Cortex of kidney (tissue), 1 donor: ENCODE measurements at places on chromosomes 3 and 15.

- no peak for DNase-seq
Measured at GRCh38 chr3:47428662-47429061, 47.1 kb downstream of the SCAP start.

DNA sequence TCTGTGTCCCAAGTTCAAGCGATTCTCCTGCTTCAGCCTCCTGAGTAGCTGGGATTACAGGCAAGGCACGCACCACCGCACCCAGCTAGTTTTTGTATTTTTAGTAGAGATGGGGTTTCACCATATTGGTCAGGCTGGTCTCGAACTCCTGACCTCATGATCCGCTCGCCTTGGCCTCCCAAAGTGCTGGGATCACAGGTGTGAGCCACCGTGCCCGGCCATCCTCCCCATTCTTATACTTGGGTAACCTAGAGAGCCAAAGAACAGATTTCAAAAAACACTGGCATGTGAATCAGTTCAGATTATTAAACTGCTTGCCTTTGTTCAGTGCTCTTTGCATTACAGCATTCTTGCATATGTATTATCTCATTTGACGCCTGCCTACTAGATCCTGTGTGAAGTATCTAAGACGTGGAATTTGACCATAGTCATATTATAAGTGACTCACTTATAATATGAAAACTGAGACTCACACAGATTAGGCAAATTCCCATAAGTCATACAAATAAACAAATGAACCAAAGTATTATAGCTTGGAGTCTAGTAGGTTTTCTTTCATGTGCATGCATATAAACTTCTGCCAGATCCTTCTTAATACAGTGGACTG lies 123.5 kb downstream of the UNC13C start:
- no peak for DNase-seq

GRCh38 chr3:184176377-184177330 lies 2.0 kb downstream of the AP2M1 start:
- DNase-seq: no peak

DNA sequence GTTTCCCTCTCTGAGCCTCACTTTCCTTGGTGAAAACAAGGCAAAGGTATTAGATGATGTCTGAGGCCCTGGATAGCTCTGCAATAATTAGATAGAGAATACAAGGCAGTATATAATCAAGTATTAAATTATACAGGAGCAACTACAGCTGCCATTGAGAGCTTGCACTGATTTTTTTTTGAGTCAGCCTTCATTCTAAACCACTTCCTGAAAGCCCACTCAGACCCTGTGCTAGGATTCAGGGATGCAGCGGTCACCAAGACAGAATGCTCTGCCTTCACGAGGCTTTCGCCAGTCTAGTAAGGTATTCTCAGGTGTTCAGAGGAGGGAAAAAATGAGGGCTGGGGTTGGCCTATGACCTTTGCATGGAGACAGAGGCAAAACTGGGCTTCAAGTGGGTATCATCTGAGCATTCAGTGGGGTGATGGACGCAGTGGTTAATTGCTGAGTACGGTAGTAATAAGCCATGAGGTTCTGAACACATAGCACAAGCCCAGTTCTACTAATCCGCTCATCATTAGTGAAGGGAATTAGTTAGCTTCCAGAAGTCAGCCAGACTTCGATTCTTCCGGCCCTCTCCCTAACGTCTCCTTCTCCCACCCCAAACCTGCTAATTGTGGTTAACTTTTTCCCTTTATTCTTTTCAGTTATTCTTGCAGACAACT lies 3.6 kb downstream of the VGLL4 start:
- DNase-seq: no peak

- no peak for DNase-seq
Measured at GRCh38 chr3:161890147-161890625, 393.6 kb downstream of the OTOL1 start.

DNA sequence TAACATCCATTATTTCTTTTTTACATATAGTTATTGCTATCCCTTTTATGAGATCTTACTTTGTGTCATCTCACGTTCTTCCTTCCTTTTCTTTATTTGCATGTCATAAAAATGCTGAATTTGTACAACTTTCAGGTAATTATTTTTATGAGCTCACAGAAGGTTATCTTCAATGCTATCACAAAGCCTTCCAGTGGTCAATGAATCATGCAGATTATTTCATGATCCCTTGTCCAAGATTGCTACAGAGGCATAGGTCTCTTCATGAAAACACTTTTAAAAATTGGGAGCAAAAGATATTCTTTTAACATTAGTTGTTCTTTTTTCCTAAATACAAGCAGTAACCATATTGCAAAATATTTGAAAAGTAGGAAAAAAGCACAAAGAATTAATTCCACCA lies 880.1 kb upstream of the NR2F2 start:
- DNase-seq: no peak

DNA sequence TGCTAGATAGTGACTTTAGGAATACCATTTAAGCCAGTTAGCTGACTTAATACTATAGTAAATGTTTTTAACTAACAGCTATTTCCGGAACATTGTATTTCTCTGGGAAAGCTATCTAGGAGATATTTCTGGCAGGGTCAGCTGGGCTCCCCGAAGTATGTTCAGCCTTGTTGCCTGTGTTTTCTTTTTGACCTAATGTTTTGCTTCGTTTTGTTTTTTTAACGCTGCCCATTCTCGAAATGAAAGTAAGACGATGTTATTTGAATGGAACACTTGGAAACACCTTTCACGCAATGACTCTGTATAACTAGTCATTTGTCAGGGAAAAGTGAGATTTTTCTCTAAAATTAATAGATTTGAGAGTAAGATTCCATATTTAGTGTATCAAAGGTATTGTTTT lies 702.9 kb upstream of the NAALADL2 start:
- DNase-seq: no peak
